ENCODE measurements at places on chromosomes 13 and 19.

DNA sequence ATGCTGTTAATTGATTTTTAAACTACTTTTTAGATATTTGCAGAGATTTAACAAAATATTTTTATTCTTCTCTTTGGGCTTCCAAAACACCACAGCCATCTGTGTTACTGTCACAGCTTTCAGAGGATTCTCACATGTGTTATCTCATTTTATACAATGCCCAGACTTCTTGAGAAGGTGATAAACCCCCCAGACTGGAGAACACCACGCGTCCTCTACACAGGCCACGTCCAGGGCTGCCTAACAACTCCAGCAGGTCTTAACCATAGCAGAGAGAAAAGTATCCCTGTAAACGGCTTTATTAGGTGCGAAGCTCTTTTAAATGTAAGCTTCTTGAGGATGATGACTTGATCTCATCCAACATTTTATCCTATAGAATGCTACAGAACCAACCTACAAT lies 2.0 kb downstream of the GPR183 start:
- no peak for DNase-seq

GRCh38 chr19:3700242-3701032 lies at the start of gene PIP5K1C:
Gene PIP5K1C (minus strand): TSS chr19:3700468. CDS start chr19:3700390, 78 bp downstream.
- peak; percentile 86 for DNase-seq

DNA sequence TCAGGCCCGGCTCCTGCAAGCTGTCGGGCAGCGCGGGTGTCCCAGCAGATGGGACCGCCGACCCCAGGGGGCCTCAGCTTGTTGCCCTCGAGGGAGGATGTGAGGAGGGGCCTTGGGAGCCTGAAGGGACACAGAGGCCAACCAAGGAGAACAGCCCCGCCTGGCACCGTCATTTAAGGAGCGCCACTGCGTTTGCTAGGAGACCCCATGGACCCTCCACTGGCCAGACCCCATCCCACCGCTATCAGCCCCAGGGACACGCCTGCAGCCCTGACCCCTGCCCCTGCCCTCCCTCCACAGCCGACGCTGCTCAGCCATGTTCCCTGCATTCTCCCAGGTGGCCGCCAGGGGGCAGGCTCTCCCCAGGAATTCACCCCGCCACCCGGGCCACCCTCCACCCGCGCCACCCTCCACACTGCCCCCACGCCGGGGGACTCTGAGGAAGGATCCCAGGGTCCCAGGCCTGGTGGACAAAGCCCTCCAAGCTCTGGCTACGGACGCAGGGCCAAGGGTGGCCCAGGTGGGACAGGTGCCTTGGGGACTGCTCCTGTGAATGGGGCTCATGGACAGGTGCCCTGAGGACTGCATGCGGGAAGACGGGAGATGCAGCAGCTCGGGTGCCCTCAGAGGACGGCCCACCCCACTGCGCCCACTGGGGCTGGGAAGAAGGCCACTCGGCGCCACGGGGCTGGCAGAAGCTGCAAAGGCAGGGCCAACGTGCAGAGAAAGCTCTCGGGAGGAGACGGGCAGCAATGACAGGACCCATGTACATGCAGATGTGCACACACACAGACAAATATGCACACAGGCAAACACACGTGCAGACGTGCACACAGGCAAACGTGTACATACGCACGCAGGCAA lies 34.4 kb downstream of the PIP5K1C start:
- peak; percentile 67 for DNase-seq

- no peak for DNase-seq
Measured at GRCh38 chr13:45396533-45397095, 21.6 kb downstream of the SLC25A30 start.

GRCh38 chr13:26266311-26266710 lies 12.4 kb downstream of the CDK8 start:
- no peak for DNase-seq

Data from WERI-Rb-1 (cell line).